Esophagus squamous epithelium (tissue), 5 donors: ENCODE measurements at places on chromosomes 2 and 18.

- no peak for DNase-seq
Observed at GRCh38 chr18:59712311-59712710, 15.1 kb upstream of the CCBE1 start.

DNA sequence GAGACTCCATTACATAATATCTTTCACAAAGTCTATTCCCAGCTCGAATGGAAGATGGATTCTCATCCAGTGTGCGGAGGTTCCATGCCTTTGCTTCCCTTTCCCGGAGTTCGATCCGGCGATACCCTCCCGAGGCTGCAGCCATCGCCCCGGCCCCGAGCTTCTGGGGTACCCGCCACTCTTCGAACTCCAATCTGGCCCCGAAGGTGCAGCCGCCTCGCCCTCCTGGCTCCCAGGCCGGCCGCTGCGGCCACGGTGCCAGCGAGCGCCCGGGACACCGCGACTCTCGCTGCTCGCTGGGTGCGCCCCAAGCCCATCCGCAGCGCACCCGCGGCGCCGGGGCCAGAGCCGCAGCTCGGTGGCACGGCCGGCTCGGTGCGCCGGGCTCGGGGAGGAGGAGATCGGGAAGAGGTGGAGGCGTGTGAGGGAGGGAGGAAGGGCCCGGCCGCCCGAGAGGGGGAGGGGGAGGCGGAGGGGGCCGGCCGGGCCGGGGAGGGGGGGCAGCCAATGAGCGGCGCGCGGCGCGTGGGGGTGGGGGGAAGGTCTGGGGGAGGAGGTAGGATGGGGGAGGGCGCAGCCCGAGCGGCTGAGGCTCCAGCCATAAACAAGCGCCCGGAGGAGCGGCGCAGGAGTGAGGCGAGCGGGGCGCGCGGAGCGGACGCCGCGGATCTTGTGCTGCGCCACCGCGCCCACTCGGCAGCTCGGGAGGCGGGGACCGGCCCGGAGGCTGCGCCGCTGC, at the start of gene CRIM1:
CRIM1 (plus strand) TSS at position 628 of the 739 bp plus-strand sequence. CDS start 515 bp downstream, outside the sequence.
- DNase-seq = no peak

- DNase-seq = no peak
Observed at GRCh38 chr2:17877811-17878280, 621 bp upstream of the KCNS3 start.

DNA sequence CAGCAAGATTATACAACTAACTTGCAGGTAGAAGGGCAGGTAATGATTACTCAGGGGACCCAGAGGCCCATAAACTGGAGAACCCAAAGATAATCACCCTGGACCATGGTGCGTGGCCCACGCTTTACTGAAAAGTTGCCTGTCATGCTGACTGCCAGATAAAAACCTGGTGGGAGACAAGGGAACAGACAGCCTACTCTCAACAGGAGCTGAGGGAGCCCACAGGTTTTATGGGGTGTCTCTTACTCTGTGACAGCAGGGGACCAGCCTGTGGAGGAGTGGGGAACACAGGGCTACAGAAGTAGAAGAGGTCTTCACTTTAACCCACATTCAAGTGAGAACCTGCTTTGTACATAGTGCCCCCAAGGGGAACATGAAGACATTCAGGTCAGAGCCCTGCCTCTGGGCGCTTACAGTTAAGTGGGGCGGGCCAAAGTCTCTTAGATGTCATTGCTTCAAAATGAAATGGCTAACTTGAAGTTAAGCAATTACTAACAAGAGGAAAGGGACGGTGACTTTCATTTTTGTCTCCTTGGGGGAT, 60.4 kb downstream of the DHRS9 start:
- no peak for DNase-seq

- DNase-seq = no peak
Observed at GRCh38 chr2:219832904-219833303, 205.5 kb downstream of the SLC4A3 start.

GRCh38 chr2:62305421-62306176, 109.7 kb downstream of the B3GNT2 start:
- no peak for DNase-seq

DNA sequence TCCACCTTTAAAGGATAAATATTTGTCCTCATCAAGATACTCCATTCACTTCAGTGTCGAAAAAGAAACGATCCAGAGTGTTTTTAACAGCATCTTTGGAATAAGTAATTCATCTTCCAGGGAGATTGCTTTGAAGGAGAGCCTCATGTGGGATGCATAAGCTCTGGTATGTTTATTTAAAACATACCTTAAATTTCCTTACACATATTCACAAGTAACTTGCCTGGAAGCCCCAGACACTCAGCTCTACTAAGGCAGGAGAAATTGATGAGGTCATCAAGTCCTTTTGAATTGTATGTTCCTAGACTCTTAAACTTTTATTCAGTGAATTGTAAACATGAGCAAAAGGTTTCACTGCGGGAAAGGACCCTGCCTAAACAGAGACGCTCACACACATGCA, 103.0 kb downstream of the CDK15 start:
- DNase-seq = no peak

DNA sequence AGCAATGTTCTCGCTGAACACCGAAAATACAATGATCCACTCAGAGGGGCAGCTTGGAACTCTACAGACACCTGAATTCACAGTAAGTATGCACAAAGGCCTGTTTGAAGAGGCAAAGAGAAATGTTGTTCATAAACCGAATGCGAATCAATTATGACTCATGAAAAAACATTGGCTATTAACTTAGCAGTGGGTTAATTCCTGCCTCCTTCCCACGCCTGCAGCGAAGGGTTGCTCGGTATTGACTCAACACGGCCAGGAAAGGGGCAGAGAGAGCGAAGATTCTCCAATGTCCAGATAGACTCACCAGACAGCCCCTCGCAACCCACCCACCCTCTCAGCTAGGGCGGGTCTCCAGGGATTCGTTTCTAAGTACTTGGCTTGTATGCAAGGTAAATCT, 9.4 kb downstream of the CRACDL start:
- no peak for DNase-seq

GRCh38 chr2:164890544-164890943, 48.9 kb upstream of the COBLL1 start:
- DNase-seq = no peak

DNA sequence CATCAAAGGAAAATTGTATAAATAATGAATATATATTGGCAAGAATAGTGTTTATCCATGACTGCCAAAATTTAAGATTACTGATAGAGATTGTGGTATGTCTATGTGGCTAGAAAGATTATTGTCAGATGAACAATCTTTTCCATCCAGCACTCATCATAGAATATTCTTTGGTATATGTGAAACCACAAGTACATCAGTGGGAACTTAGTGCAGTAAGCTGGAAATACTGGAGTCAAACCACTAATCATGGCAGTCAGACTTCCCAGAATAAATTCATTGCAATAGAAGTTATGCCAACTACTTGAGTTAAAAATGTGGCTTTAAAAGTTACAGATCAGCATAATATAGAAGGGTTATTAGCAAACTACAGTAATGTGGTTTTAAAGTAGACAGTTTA, 310.3 kb downstream of the GULP1 start:
- no peak for DNase-seq

DNA sequence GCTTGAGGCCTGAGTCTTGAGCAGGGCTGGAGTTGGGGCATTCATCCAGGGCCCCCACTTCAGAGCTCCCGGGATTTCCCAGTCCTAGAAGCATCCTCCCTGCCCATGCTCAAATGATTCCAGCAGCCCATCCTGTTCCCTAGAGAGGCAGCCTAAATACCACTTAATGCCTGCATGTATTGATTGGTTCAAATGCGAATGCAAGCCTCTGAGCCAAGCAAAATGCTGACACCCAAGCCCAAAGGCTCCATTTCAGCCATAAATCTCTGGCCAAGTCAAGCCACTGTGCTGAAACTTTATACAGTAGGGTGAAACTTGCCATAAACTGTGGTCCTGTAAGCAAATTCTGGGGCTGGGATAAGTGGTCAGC, 279.8 kb downstream of the CLIP4 start:
- no peak for DNase-seq

- peak; percentile 38 for DNase-seq
Observed at GRCh38 chr18:77101410-77102258, 30.9 kb downstream of the MBP start.

DNA sequence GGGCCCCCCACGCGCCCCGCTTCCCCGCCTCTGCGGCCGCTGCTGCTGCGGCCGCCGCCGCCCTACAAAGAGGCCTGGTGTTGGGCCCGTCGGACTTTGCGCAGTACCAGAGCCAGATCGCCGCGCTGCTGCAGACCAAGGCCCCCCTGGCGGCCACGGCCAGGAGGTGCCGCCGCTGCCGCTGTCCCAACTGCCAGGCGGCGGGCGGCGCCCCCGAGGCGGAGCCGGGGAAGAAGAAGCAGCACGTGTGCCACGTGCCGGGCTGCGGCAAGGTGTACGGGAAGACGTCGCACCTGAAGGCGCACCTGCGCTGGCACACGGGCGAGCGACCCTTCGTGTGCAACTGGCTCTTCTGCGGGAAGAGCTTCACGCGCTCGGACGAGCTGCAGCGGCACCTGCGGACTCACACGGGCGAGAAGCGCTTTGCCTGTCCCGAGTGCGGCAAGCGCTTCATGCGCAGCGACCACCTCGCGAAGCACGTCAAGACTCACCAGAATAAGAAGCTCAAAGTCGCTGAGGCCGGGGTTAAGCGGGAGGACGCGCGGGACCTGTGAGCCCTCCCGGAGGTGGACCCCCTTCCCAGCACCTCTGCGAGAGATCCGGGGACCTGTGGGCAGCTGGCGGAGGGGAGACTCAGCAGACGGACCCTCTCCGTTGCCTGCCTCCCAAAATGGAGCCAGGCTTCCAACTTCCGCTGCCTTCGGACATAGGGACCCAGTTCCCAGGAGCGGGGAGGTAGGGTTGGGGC, 1.9 kb downstream of the SP5 start:
- no peak for DNase-seq

DNA sequence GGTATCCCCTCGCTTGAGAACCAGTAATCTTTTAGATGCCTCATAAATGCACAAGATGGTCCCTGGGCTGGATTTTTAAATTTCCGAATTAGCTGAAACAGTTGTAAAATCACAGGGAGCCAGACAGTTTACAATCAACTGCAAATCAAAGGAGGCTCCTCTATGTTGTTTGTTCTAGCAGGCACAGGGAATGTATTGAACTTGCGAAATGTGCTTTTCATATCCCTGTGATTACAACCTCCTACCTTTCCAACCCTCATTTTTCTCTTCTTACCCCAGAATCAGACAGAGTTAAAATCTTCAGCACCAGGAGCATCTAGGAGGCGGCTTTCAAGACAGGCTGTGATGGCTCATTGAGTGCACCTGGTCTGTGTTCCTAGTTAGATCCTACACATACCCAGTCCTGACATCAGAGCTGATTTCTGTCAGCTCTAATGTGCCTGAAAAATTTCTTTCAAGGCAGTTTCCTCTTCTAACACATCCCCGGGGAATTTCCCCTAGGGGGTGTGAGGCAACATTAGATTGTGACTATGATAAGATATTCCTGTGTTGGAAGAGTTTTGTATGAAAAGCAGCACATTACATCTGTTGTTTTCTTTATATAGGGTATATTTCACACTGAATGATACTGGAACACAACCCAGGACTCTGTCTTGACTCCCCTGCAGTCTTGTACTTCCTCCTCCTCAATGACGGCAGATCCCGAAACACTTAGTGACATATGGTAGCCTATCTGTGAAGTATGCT, 17.9 kb upstream of the CAVIN2 start:
- no peak for DNase-seq

DNA sequence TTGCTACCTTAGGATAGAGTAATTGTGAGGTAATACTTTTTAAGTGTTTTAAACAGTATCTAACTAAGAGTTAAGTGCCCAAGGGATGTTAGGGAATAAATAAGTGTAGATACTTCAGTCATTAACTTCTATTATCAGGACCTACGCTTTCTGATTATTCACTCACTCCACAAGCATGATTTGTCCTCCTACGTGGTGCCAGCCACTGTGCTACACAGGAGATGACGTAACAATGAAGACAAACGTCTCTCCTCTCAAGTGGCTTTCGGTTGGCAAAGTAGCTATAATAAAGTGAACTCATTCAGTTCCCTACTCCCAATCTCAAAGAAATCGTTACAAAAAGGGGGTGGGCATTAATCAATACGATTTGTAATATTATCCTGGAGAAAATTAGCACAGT, 100.9 kb upstream of the SETBP1 start:
- DNase-seq = no peak

DNA sequence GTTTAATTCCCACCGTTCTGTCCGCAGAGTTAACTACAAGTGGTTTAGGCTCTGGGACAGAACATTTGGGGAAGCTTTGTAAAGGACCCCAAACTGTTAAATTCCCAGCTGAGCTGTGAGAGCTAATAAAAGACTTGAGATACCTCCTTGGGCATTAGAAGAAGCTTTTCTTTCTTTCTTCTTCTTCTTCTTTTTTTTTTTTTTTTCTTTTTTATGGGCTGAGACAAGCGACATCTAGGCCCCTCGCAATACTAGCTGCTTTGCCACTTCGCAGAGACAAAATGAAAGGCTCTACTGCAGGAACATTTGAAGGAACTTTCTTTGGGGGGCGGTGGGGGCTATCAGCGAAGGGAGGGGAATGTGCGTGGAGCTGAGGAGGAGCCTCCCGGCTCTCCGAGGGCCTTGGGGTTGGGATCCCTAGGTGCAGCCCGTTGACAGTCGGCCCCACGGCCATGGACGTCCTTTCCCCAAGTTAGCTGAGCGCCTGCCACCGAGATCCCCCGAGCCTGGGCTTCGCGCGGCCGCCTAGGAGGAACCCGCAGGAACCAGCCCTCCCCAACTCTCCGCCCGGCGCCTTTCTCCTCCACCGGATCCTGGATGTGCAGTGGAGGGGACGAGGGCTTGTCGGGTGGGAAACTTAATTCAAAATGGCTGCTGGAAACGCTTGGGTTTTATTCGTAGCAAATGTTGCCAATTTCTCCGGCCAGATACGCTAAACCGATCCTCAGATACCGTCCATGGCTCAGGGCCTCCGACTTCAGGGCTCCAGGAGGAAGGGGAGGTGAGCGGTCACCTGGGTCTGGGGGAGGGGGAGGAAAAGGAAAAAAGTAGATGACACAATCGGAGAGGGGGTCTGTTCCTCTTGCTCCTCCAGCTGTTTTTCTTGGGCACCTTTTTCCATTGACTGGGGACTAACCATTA, 4.2 kb downstream of the MEIS1 start:
- DNase-seq = no peak

DNA sequence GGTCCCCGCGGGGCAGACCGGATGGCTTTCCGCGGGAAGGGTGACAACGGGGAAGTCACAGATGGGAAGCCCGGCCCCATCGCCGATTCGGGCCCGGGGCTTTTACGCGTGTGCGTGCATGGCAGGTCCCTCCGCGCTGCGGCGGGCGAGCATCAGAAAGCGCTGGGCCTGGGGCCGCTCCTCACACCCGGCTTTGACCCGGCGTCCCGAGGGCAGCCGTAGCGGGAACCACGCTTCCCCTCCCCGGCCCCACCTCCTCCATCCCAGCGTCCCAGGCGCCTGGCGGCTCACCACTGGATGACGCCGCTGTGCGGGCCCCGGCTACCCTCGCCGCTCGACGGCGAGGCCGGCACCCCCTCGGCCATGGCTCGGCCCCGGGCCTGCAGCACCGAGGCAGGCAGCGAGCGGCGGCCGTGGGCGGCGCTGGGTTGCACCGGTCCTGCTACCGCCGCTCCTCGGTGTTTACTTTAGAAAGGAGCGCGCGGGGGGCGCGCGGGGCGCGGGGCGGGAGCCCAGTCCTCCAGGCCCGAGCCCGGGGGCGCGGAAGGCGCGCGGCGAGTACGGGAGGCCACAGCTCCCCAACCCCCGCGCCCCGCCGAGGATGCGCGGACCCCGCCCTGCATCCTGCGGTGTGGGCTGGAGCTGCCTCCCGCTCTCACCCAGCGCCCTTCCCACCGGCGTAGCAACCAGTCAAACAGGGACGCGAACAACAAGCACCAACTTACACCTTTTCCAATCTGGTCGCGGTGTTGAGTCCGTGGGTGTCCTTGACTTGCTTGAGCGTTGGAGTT, 806 bp downstream of the RFX8 start:
- DNase-seq = no peak
